MV-4-11 (cell line): ENCODE measurements at places on chromosomes 6 and 20.

DNA sequence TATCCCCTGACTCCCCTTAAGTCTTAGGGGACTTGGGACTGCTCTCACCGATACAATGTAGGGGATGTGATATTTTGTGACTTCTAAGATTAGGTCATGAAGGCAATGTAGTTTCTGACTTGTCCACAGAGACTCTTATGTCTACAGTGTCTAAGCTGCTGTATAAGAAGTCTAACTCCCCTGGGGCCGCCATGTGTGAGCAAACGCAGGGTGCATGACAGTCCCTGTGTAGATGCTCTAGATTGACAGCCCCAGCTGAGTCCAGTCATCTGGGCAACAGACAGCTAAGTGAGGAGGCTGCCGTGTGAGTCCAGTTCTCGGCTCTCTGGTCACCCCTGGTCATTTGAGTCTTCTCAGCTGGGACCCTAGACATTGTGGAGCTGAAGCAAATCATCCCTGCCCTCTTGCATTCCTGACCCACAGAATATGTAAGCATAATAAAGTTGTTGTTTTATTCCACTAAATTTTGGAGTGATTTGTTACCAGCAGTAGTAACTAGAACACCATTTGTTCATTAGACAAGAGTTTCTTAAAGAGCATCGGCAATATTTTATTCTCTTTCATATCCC is 743.3 kb upstream of the CHD6 start:
- DNase-seq, result no peak

- DNase-seq, result no peak
Measured at GRCh38 chr6:96075826-96076225, 60.1 kb downstream of the FUT9 start.

DNA sequence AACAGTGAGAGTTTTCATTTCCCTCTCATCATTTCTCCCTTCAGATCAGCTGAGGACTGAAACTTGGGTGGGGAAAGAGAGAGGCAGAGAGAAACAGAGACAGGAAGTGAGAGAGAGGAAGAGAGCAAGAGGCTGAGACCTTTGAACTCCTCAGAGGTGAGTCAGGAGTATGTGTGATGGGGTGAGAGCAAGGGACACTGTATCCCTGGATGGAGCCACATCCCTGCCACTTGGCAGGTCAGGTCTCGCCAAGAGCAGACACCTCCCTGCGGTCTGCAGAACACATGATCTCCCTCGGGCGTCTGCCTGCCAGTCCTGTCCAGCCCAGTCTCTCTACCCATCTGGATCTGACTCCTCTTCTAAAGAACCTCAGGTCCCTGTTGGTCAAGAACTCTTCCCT is 62.7 kb upstream of the SYNDIG1 start:
- peak; percentile 45 for DNase-seq

DNA sequence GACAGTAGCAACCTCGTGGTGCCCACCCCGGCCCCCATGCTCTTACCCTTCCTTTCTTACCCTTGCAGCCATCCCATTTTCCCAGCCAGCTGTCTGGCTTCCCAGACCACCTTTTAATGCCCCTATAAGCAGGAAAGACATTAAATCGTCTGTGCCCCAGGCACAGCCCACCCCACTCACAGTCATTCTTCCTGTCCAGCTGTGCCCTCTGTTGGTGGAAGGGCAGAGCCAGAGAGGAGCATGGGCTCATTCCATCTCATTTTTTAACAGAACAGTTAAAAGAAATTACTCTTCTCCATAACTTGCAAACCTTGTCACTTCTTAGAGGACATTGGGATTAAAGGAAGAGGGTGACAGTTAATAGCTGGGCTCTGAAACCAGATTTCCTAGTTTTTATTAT is 240.5 kb downstream of the NRN1 start:
- no peak for DNase-seq

- DNase-seq, result no peak
Measured at GRCh38 chr20:4720977-4721349, 746 bp upstream of the PRND start.

DNA sequence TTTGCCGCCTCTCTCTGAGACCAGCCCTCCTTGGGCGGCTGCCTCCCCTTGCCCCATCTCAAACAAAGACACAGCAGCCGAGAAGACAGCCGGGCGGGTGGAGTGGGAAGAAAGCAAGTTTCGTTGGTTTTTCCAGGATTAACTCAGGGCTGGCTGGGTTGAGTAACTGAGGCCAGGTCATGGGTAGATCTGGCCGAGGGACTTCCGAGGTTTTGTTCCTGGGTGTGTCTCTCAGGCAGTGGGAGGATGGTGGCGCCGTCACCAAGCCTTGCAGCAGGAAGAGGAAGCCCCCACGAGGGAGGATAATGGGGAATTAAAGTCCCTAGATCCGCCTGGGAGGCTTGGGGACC is 167.2 kb downstream of the TTLL2 start:
- peak; percentile 90 for DNase-seq
